ENCODE measurements at places on chromosomes 6 and 20. TPM values are rescaled to one million over a fixed set of nuclear protein-coding genes. Genes with fewer than 3 reads are reported as not detected.

PNPLA1 gene
- not detected for total RNA-seq

TTLL9 gene
- total RNA-seq: not detected

PSORS1C2 gene
- total RNA-seq: not detected

DNA sequence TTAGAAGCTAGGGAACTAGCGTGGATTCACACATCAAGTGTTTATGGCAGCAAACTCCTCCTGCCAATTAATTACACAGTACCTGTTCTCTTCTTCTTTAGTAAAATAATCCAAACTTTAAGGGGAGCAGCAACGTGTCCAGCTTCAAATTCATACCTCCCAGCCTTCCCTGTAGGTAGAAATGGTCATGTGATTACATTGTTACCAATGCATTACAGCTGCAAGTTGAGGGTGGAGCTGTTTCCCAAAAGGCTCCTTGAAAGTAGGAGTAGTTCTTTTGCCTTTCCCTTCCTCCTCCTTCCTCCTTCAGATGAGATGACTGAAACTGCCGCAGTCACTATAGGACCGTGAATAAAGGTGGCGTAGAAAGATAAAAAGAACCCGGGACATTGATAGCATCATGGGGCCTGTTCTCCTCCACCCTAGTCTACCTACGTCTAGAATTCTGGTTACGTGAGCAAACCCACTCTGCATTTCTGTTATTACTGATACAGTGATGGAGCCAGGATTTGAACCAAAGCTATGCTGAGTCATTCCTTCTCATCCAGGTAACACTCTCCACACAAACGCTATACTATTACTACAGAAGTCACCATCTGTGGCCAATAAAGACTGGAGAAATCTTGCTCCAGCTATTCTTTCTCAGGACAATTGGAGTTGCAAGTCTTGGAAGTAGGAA, 18.2 kb downstream of the LINC00237 start:
- no peaks in the 10 kb centered on the region for H3K4me1 ChIP-seq
- no peak overlapping the region for H3K4me3 ChIP-seq
- DNase-seq: no peak
- no peak overlapping the region for H3K27ac ChIP-seq
- H3K27me3 ChIP-seq: peaks cover 74% of the 10 kb centered on the region
- H3K36me3 ChIP-seq: no peaks in the 10 kb centered on the region

DNA sequence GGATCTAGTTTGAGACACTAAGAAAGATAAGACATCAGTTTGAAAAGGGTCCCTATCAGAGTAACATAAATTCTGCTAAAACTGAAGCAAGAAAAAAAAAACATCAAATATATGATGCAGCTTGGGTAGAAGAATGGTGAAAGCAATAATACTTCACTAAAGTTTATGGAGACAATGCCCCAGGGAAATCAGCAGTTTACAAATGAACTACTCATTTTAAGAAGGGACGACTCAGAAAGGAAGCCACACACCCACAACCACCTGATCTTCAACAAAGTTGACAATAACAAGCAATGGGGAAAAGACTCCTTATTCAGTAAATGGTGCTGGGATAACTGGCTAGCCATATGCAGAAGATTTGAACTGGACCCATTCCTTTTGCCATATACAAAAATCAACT, 143.5 kb downstream of the TPBG start:
- no peaks in the 10 kb centered on the region for H3K27me3 ChIP-seq
- no peak overlapping the region for H3K27ac ChIP-seq
- no peaks in the 10 kb centered on the region for H3K36me3 ChIP-seq
- no peak for DNase-seq
- no peaks in the 10 kb centered on the region for H3K4me1 ChIP-seq

- H3K27me3 ChIP-seq: no peaks in the 10 kb centered on the region
- no peak overlapping the region for H3K27ac ChIP-seq
- H3K4me1 ChIP-seq: peaks cover 31% of the 10 kb centered on the region
- no peak for DNase-seq
- H3K36me3 ChIP-seq: no peaks in the 10 kb centered on the region
These were observed 28.0 kb upstream of the TULP4 start for GRCh38 chr6:158284007-158284875.

GRCh38 chr20:63574156-63574828, at the start of gene HELZ2:
TSS of gene HELZ2 (minus strand) at chr20:63574239. CDS start at chr20:63572385, 1,854 bp downstream.
- peaks cover 32% of the 10 kb centered on the region for H3K4me1 ChIP-seq
- H3K27me3 ChIP-seq: no peaks in the 10 kb centered on the region
- peak; percentile 89 for DNase-seq
- H3K4me3 ChIP-seq: peak within 1 kb of the TSS; percentile 83
- peaks cover 6% of the 10 kb centered on the region for H3K36me3 ChIP-seq
- peak within 1 kb of the TSS; percentile 35 for H3K27ac ChIP-seq

SPACA1 gene
- not detected for total RNA-seq

DNA sequence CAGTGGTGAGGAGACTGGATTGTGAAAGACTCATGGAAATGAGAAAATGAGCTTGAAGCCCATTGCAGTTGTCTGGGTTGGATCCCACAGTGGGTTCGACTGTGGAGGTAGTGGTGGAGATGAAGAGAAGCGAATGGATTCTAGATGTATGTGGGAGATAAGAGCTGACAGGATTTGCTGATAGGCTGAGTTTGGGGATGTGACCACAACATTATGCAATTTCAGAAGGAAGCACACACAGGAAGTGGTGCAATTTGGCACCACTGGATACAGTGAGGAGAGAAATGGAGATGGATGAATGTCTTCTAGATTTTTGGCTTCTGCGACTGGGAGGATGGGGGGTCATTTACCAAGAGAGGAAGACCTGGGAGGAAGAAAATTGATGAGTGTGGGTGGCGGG, 64.4 kb upstream of the MAFB start:
- H3K4me1 ChIP-seq: peaks cover 19% of the 10 kb centered on the region
- no peaks in the 10 kb centered on the region for H3K27me3 ChIP-seq
- no peak overlapping the region for H3K27ac ChIP-seq
- no peak overlapping the region for H3K4me3 ChIP-seq
- no peak for DNase-seq

DNA sequence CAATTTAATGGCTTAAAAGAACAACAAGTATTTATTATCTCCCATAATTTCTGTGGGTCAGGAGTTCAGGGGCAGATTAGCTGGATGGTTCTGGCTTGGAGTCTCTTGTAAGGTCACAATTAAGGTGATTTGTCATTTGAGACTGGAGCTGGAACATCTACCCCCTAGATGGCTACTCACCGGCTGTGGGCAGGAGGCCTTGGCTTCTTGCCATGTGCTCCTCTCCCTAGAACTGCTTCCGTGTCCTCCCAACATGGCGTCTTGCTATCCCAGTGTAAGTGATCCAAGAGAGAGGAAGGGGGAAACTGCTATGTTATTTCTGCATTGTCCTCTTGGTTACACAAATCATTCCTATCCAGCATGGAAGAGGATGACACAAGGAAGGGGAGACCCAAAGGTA, 210.2 kb upstream of the ECI2 start:
- no peaks in the 10 kb centered on the region for H3K4me1 ChIP-seq
- no peaks in the 10 kb centered on the region for H3K27me3 ChIP-seq
- no peak overlapping the region for H3K27ac ChIP-seq
- DNase-seq: no peak
- no peaks in the 10 kb centered on the region for H3K36me3 ChIP-seq

GRCh38 chr6:109298605-109299264, 83.5 kb downstream of the CD164 start:
- no peak overlapping the region for H3K27ac ChIP-seq
- no peaks in the 10 kb centered on the region for H3K27me3 ChIP-seq
- peaks cover 2% of the 10 kb centered on the region for H3K4me1 ChIP-seq
- H3K4me3 ChIP-seq: no peak overlapping the region
- no peaks in the 10 kb centered on the region for H3K36me3 ChIP-seq

DNA sequence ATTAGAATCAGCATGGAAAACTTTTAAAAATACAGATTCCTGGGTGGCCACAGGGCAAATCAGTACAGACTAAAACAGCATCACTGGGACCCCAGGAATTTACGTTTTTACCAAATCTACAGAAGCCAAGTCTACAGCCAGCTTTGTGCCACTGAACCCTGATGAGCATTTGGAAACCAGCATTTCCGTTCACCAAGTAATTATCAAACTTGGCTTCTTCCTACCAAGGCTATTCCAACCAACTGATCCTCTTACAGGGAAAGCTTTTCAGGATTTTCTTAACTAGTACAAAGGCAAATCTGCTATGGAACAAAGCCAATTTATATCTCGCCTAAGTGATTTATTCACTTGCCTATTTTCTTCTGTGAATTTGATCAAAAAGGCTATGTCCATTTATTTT, 47.0 kb downstream of the PLAGL1 start:
- no peaks in the 10 kb centered on the region for H3K27me3 ChIP-seq
- H3K36me3 ChIP-seq: no peaks in the 10 kb centered on the region
- no peak overlapping the region for H3K4me3 ChIP-seq
- H3K4me1 ChIP-seq: no peaks in the 10 kb centered on the region

C6orf52 gene
- total RNA-seq: not detected

TPX2 gene
- total RNA-seq: 0.89 TPM

KCNS1 gene
- total RNA-seq: not detected

- H3K27ac ChIP-seq: no peak overlapping the region
- H3K27me3 ChIP-seq: no peaks in the 10 kb centered on the region
- H3K4me3 ChIP-seq: no peak overlapping the region
- H3K4me1 ChIP-seq: peaks cover 6% of the 10 kb centered on the region
These were observed 198.5 kb downstream of the HIVEP2 start for GRCh38 chr6:142746524-142746923.

GRCh38 chr20:5657190-5657875, 92.9 kb upstream of the SHLD1 start:
- H3K36me3 ChIP-seq: no peaks in the 10 kb centered on the region
- H3K4me1 ChIP-seq: peaks cover 24% of the 10 kb centered on the region
- H3K4me3 ChIP-seq: no peak overlapping the region
- no peak for DNase-seq

- peak overlapping the region; percentile 68 for H3K27ac ChIP-seq
- H3K4me3 ChIP-seq: no peak overlapping the region
- no peaks in the 10 kb centered on the region for H3K27me3 ChIP-seq
- peaks cover 49% of the 10 kb centered on the region for H3K4me1 ChIP-seq
These were observed 42.6 kb downstream of the DSTN start for GRCh38 chr20:17612287-17612991.

DNA sequence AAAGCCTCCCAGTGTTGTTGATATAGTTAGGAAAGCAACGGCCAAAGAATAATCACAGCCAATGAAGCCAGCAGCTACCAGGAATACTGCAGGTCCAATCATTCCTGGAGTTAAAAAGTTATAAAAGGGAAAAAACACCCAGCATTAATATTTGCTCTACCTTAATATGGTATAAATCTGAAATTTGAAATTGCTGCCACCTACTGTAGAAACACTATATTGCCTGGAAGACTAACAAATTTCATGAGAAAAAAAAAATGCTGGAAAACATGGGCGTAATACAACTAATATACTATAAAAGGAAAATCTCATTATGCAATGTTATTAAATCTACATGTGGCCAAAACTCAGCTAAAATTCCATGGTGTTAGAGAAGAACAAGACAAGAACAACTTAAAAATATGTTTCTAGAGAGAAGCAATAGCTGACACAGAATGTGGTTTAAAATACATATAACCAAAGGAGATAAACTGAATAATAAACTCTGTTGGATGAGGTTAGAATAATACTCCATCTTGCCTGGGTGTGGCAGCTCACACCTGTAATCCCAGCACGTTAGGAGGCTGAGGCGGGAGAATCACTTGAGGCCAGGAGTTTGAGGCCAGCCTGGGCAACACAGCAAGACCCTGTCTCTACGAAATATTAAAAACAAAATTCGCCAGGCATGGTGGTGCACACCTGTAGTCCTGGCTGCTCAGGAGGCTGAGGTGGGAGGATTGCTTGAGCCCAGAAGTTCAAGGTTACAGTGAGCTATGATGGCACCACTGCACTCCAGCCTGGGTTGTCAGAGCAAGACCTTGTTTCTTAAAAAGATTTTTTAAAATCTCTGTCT, 43.1 kb downstream of the SLC17A5 start:
- no peaks in the 10 kb centered on the region for H3K27me3 ChIP-seq
- no peak overlapping the region for H3K4me3 ChIP-seq
- H3K4me1 ChIP-seq: no peaks in the 10 kb centered on the region
- peak; percentile 71 for DNase-seq
- H3K27ac ChIP-seq: no peak overlapping the region
- H3K36me3 ChIP-seq: peaks cover 47% of the 10 kb centered on the region

DNA sequence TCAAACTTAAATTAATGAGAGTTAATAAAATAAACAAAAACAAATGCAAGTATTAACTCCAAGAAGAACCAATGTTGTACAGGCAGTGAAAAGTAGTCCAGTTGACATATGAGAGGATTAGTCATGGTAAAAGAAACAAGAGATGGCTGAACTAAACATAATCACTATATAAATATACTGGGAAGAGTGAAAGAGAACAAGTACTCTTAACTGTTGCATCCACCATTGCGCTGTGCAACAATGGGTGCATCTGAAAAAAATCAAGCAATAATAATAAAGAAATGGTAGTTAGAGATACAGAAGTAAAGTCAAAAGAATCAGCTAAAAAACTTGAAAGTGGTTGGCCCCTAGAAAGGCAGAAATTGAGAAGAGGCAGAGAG, 16.6 kb downstream of the HLA-F start:
- no peak overlapping the region for H3K27ac ChIP-seq
- H3K36me3 ChIP-seq: peaks cover 11% of the 10 kb centered on the region
- DNase-seq: no peak
- H3K4me1 ChIP-seq: peaks cover 3% of the 10 kb centered on the region
- no peaks in the 10 kb centered on the region for H3K27me3 ChIP-seq

GRCh38 chr6:67748521-67748920, 886.6 kb upstream of the ADGRB3 start:
- no peaks in the 10 kb centered on the region for H3K36me3 ChIP-seq
- no peaks in the 10 kb centered on the region for H3K27me3 ChIP-seq
- no peak overlapping the region for H3K4me3 ChIP-seq
- no peaks in the 10 kb centered on the region for H3K4me1 ChIP-seq
- H3K27ac ChIP-seq: no peak overlapping the region
- DNase-seq: no peak

DNA sequence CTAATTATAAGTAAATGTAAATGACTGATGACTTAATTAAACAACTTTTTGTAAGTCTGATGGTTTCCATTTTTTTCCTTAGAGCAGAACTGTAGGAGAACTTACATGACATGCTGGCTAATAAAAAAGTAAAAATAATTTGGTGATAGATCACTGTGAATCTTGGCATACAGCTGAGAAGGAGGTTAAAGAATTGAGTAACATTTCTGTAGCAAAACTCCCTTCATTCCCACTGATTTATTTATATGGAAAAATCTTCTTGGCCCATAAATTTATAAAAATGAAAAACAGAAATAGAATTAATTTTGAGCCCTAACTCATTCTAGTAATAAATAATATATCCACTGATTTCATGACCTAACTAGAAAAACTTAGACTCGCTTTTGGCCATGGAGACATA, 48.1 kb downstream of the SLC22A3 start:
- no peaks in the 10 kb centered on the region for H3K27me3 ChIP-seq
- H3K36me3 ChIP-seq: no peaks in the 10 kb centered on the region
- no peak overlapping the region for H3K27ac ChIP-seq
- H3K4me1 ChIP-seq: no peaks in the 10 kb centered on the region
- DNase-seq: no peak
- H3K4me3 ChIP-seq: no peak overlapping the region

- H3K27me3 ChIP-seq: no peaks in the 10 kb centered on the region
- no peaks in the 10 kb centered on the region for H3K4me1 ChIP-seq
- H3K4me3 ChIP-seq: no peak overlapping the region
- no peak overlapping the region for H3K27ac ChIP-seq
These were observed 79.0 kb downstream of the SH3BGRL2 start for GRCh38 chr6:79710127-79710526.

Measured in CD4-positive, alpha-beta T cell (primary cell).